ENCODE measurements at places on chromosomes 4 and X. TPM values are rescaled to one million over a fixed set of nuclear protein-coding genes. Genes with fewer than 3 reads are reported as not detected.

GRCh38 chr4:183431614-183432013 lies 12.8 kb upstream of the CDKN2AIP start:
- no peak overlapping the region for H3K4me3 ChIP-seq
- H3K27ac ChIP-seq, result no peak overlapping the region
- H3K36me3 ChIP-seq, result no peaks in the 10 kb centered on the region
- DNase-seq, result no peak
- H3K27me3 ChIP-seq, result no peaks in the 10 kb centered on the region

DNA sequence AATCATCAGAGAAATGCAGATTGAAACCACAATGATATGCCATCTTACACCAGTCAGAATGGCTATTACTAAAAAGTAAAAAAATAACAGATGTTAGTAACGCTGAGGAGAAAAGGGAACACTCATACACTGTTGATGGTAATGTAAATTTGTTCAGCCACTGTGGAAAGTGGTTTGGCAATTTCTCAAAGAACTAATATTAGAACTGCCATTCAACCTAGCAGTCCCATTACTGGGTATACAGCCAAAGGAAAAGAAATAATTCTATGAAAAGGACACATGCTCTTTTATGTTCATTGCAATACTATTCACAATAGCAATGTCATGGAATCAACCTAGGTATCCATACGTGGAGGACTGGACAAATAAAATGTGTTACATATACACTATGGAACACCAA lies 566.3 kb downstream of the STPG2 start:
- H3K27me3 ChIP-seq, result no peaks in the 10 kb centered on the region
- H3K36me3 ChIP-seq, result no peaks in the 10 kb centered on the region
- no peaks in the 10 kb centered on the region for H3K4me1 ChIP-seq

DNA sequence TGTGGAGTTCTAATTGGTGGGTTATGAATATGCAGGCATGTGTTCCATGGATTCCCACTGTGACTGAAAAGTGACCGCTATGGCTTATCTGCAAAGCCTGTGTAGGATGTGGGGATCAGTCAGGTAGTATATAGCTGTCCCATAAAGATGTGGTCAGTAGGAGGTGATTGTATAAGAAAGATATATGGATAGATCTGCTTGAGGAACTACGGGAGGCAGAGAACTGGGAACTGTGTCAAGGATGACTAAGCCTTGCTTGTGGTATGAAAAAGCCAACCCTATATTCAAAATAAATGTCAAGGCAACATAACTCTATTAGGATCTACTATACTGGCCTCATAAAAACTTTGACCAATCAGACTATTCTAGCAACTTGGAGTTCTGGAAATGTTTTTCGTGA lies 185.2 kb downstream of the KLHL4 start:
- H3K4me3 ChIP-seq, result no peak overlapping the region
- no peaks in the 10 kb centered on the region for H3K36me3 ChIP-seq
- no peak for DNase-seq
- no peak overlapping the region for H3K27ac ChIP-seq
- no peaks in the 10 kb centered on the region for H3K27me3 ChIP-seq
- H3K4me1 ChIP-seq, result no peaks in the 10 kb centered on the region

GRCh38 chr4:171561419-171561818 lies 251.8 kb upstream of the GALNTL6 start:
- no peaks in the 10 kb centered on the region for H3K4me1 ChIP-seq
- H3K27me3 ChIP-seq, result no peaks in the 10 kb centered on the region
- no peak for DNase-seq
- no peaks in the 10 kb centered on the region for H3K36me3 ChIP-seq

GRCh38 chr4:89290727-89291516 lies 16.7 kb downstream of the GPRIN3 start:
- no peak overlapping the region for H3K4me3 ChIP-seq
- H3K27ac ChIP-seq, result peak overlapping the region; percentile 27
- no peaks in the 10 kb centered on the region for H3K27me3 ChIP-seq

Gene BEND2
- not detected for total RNA-seq

- no peak overlapping the region for H3K4me3 ChIP-seq
- no peaks in the 10 kb centered on the region for H3K27me3 ChIP-seq
- no peaks in the 10 kb centered on the region for H3K36me3 ChIP-seq
- H3K27ac ChIP-seq, result no peak overlapping the region
- DNase-seq, result no peak
Measured at GRCh38 chr4:74378573-74378972, 13.6 kb downstream of the EREG start.

- no peaks in the 10 kb centered on the region for H3K27me3 ChIP-seq
- DNase-seq, result no peak
- H3K36me3 ChIP-seq, result no peaks in the 10 kb centered on the region
- H3K27ac ChIP-seq, result no peak overlapping the region
- H3K4me1 ChIP-seq, result no peaks in the 10 kb centered on the region
- no peak overlapping the region for H3K4me3 ChIP-seq
Measured at GRCh38 chrX:10381193-10381592, 224.4 kb downstream of the CLCN4 start.

Gene SPATA18
- 21.1 TPM for total RNA-seq

DNA sequence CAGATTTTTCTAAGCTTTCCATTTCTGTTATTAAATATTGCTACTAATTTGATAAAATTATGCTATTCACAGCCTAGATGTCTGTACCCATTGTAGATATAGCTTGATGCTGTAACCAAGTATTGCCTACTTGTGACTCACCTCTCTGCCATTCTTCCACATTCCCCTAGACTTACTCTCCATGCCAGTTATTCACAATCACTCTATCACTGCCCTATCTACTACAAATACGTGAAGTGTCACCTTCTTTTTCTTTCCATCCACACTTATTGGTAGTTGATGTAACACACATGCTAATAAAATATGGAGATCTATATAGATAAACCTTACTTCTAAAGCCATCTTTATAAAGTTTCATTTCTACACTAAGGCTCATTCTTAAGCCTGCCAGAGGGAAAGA lies 179.4 kb upstream of the PACRGL start:
- H3K4me3 ChIP-seq, result no peak overlapping the region
- peaks cover 5% of the 10 kb centered on the region for H3K36me3 ChIP-seq
- no peak overlapping the region for H3K27ac ChIP-seq
- H3K27me3 ChIP-seq, result no peaks in the 10 kb centered on the region
- no peak for DNase-seq
- H3K4me1 ChIP-seq, result no peaks in the 10 kb centered on the region

GRCh38 chr4:103105558-103106356 lies 6.1 kb upstream of the BDH2 start:
- H3K4me3 ChIP-seq, result no peak overlapping the region
- H3K4me1 ChIP-seq, result no peaks in the 10 kb centered on the region
- no peaks in the 10 kb centered on the region for H3K27me3 ChIP-seq
- no peaks in the 10 kb centered on the region for H3K36me3 ChIP-seq
- DNase-seq, result no peak
- H3K27ac ChIP-seq, result no peak overlapping the region

DNA sequence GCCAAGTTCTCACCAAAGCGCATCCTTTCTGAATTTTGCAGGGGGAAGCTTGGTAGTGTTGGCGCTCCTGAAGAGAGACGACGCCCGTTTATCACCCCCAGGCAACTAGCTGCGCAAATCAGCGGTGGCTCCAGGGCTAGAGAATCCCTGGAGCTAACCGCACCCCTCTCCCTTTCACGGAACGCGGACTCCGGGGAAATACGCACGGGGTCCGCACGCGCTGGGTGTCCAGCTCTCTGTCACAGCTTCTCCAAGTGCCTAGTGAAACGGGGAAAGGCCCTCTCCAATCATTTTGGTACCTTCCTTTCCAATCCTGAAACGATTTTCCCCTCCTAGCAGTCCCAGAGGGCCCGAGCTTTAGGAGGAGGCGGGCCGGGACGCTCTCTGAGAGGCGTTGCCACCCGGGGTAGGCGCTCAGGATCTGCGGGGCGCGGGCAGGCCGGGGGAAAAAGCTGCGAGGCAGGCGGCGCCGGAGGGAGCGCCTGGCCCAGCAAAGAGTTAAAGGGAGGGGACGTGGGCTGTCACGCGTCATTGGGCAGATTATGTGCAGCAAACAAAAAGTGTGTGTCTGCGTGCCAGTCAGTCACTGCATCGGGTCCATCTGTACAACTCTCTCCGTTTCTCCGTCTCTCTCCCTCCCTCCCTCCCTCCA lies at the start of gene PRDM8:
TSS of gene PRDM8 (plus strand) at position 582 of the 652 bp plus-strand sequence. CDS start 2,578 bp downstream, outside the sequence.
- no peak within 1 kb of the TSS for H3K27ac ChIP-seq
- H3K4me1 ChIP-seq, result peaks cover 35% of the 10 kb centered on the region
- H3K4me3 ChIP-seq, result peak within 1 kb of the TSS; percentile 33
- H3K27me3 ChIP-seq, result peaks cover 31% of the 10 kb centered on the region
- DNase-seq, result peak; percentile 53

GRCh38 chrX:22173966-22174365 lies 98.7 kb upstream of the CBLL2 start:
- no peaks in the 10 kb centered on the region for H3K36me3 ChIP-seq
- no peaks in the 10 kb centered on the region for H3K4me1 ChIP-seq
- DNase-seq, result no peak
- no peak overlapping the region for H3K27ac ChIP-seq
- no peak overlapping the region for H3K4me3 ChIP-seq

- no peaks in the 10 kb centered on the region for H3K27me3 ChIP-seq
- no peaks in the 10 kb centered on the region for H3K4me1 ChIP-seq
- DNase-seq, result peak; percentile 39
- H3K4me3 ChIP-seq, result no peak overlapping the region
- no peaks in the 10 kb centered on the region for H3K36me3 ChIP-seq
Measured at GRCh38 chr4:138114434-138114833, 127.7 kb downstream of the SLC7A11 start.

DNA sequence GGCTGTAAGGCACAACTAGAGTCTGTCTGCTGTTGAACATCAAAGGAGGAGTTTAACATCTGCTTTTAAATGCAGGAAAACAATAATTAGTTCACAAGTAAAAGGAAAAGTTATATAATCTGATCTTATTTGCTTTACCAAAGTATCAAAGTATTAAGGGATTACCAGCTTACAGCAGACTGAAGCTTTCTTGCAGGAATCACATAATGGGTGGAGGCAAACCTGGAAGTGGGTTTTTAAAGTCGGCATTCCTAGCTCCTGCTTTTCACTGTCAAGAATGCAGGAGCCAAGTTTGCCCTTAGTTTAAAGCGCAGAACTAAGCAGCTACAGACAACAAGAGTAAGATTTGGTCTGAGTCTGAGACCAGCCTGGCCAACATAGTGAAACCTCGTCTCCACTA lies 122.2 kb downstream of the APBB2 start:
- no peaks in the 10 kb centered on the region for H3K36me3 ChIP-seq
- no peak overlapping the region for H3K27ac ChIP-seq
- no peak overlapping the region for H3K4me3 ChIP-seq
- H3K27me3 ChIP-seq, result no peaks in the 10 kb centered on the region
- no peak for DNase-seq
- H3K4me1 ChIP-seq, result no peaks in the 10 kb centered on the region

Gene TLR10
- 1.1 TPM for total RNA-seq

DNA sequence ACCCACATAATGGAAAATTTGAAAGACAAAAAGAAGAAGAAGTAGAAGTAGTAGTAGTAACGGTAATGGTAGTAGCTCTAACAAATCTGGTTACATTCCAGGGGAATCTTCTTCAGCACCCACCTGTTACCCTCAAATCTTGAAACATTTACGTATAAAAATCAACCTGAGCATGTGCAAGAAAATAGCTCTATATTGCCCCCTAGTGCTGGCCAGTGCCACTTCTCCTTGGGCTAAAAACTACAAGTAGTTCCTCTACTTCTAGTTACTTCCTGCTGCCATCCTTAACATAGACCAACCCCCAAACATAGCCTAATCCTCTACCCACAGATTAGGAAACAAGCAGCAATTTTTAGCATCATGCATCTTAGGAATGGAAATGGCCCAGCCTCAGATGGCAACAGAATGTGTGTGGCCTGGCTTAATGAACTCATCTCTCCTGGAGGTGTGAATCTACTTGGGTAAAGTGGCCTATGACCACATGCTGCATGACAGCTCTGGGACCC lies 3.1 kb downstream of the PDGFC start:
- peak overlapping the region; percentile 90 for H3K27ac ChIP-seq
- DNase-seq, result peak; percentile 76
- peak overlapping the region; percentile 4 for H3K4me3 ChIP-seq
- H3K4me1 ChIP-seq, result peaks cover 50% of the 10 kb centered on the region
- no peaks in the 10 kb centered on the region for H3K27me3 ChIP-seq

Gene AKAP14
- total RNA-seq, result not detected

Gene SCD5
- 35.9 TPM for total RNA-seq

Gene ZNF280C
- total RNA-seq, result 17.5 TPM
